Glomerular endothelial cell (primary cell): ENCODE measurements at places on chromosomes 2 and 18. TPM values are rescaled to one million over a fixed set of nuclear protein-coding genes. Genes with fewer than 3 reads are reported as not detected.

DNA sequence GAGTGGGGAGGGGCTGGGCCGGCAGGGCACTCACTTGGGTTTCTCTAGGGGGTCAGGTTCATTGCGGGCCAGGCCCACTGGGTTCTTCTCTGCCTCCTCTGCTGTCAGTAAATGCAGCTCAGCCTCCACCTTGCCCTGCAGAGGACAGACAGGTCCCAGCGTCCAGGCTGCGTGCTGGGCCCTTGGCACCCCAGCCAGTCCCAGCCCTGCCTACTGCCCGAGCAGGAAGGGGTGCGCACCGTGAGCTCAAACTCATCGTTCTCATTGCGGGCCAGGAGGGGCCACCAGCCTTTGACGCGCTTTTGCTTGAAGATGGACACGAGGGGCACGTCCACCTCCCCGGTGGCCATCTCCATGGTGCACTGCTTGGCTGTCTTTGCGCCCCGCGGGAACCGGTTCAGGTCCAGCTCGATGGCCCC lies 17.3 kb downstream of the OTOF start:
- no peak for DNase-seq

CCDC178 gene
- 1.2 and 2.9 TPM in 2 replicates for total RNA-seq

DNA sequence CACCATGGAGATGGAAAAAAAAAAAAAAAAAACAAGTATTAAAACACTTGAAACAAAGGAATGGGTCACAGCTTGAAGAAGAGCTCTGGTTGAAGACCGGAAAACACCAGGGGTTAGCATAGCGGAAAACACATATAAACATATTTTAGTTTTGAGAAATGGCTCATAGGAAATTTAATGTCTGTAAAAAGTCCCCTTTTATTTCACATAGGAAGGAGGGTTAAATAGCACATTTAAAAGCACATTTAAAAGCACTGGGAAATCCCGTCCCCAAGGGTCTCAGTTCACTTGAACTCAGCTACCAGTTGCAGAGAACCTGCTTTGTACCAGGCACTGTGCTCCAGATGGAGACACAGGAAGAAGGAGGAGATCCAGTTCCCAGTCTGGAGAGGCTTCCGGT lies 65.5 kb downstream of the KCNE4 start:
- DNase-seq, result no peak

- no peak for DNase-seq
These were observed 139.9 kb upstream of the CXCR4 start for GRCh38 chr2:136257893-136258292.

SCG2 gene
- total RNA-seq, result 0.29 and 0.34 TPM in 2 replicates

- DNase-seq, result no peak
These were observed 155.6 kb upstream of the MGAT5 start for GRCh38 chr2:134098321-134098720.

HOXD10 gene
- 1.3 and 2.0 TPM in 2 replicates for total RNA-seq

GRCh38 chr2:133541376-133541775 lies 26.9 kb downstream of the NCKAP5 start:
- DNase-seq, result no peak

GRCh38 chr2:27802547-27802946 lies 31.0 kb downstream of the MRPL33 start:
- no peak for DNase-seq

- DNase-seq, result no peak
These were observed 44.3 kb upstream of the ZDBF2 start for GRCh38 chr2:206230060-206230762.

- DNase-seq, result no peak
These were observed 33.9 kb downstream of the SLC4A3 start for GRCh38 chr2:219661197-219661954.

- DNase-seq, result no peak
These were observed 26.2 kb downstream of the HRH4 start for GRCh38 chr18:24486684-24487083.

DNA sequence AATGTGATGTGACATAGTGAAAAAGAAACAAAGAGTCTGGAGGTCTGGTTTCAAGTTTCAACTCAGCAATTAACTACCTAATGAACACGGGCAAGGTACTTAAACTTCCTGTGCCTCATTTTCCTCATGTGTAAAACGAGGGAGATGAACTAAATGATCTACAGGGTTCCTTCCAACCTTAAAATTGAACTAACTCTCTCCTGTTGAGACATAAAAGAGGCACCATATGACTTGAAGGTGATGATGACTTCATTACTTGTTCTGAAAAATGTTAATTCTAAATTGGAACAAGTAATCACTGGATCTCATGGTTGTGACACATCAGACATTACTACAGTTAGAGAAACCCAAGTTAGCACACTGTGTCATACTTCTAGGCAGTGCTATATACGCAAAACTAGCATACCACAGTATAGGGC lies 8.9 kb upstream of the REL start:
- no peak for DNase-seq
